ENCODE measurements at places on chromosomes 6 and 20.

- DNase-seq = no peak
These were observed 679.7 kb upstream of the EPHA7 start for GRCh38 chr6:94099072-94099471.

- peak; percentile 57 for DNase-seq
These were observed 147.4 kb upstream of the SCGN start for GRCh38 chr6:25504661-25505060.

- no peak for DNase-seq
These were observed 138.4 kb upstream of the SPACA1 start for GRCh38 chr6:87908978-87909811.

GRCh38 chr20:11193241-11193640 lies 519.4 kb upstream of the JAG1 start:
- no peak for DNase-seq

- DNase-seq = no peak
These were observed 48.9 kb upstream of the TFAP2A start for GRCh38 chr6:10463491-10464481.

GRCh38 chr6:118683881-118684872 lies 32.8 kb upstream of the CEP85L start:
- no peak for DNase-seq

GRCh38 chr6:144345451-144345850 lies 60.3 kb downstream of the UTRN start:
- DNase-seq = no peak

DNA sequence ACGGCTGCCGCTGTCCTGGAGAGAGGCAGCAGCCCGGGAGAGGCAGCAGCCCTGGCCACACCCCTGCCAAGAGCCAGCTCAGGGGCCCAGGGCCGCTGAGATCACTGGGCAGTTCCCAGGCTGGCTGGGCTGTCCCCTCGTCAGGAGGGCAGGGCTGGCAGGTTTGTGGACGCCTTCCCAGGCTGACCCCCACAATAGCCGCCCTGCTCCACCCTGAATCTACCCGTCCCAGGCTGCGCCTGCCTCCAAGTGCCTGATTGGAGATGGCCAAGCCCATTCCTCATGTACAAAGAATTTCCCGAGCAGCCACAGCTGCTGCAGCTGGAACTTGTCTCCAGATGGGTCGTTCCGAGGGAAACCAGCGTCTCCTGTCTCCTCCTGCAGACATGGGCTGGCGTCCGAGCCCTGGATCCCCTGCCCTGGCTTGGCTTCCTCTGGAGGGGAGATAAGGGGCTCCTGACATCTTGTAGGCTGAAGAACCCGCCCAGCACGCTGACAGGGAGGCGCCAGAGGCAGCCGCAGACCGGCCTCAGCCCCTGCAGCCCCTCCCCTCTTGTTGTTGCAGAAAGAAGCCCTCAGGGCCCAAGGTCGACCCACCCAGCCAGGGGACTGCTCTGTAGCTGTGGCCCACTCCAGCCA lies 9.4 kb upstream of the GATA5 start:
- no peak for DNase-seq

GRCh38 chr20:52614051-52614863 lies 357.9 kb upstream of the TSHZ2 start:
- DNase-seq = no peak

GRCh38 chr20:16392346-16392745 lies 180.9 kb downstream of the KIF16B start:
- DNase-seq = no peak

- no peak for DNase-seq
These were observed 24.4 kb downstream of the GCM1 start for GRCh38 chr6:53124131-53124800.

DNA sequence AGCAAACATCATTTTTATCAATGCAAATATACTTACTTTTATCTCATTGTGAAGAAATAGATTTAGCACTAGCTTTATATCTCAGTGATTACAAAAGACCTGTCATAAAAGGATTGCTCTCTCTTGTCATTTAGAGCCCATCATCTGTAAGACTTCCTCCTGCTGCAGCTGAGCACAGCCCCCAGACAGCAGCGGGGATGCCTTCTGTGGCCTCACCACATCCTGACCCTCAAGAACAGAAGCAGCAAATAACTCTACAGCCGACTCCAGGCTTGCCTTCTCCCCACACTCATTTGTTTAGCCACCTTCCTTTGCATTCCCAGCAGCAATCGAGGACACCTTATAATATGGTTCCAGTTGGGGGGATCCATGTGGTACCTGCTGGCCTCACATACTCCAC lies 127.0 kb upstream of the EDN1 start:
- DNase-seq = no peak

DNA sequence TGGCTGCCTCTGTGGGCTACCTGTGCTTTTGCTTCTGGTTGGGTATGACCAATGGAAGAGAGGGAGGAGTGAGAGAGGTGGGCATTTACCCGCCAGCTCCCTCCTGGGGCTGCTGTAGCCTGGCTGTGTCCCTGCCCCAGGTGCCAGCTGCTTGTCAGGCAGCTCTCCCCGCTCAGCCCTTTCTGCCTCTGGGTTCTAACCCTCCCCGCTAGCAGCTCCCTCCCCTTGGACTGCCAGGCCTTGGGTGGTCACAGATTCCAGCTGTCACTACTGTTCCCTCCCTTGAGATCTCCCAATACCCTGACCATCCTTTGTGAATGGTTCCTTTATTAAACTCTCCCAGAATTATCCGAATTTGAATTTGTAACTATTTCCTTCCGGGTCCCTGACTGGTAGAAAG lies 95.5 kb upstream of the RNF24 start:
- DNase-seq = no peak

GRCh38 chr20:14609328-14610221 lies 272.2 kb upstream of the FLRT3 start:
- no peak for DNase-seq

- DNase-seq = no peak
These were observed 63.9 kb downstream of the REV3L start for GRCh38 chr6:111418971-111419693.

- peak; percentile 33 for DNase-seq
These were observed 45.7 kb downstream of the TAF4 start for GRCh38 chr20:62019881-62020492.

- no peak for DNase-seq
These were observed 89.1 kb upstream of the FOXA2 start for GRCh38 chr20:22673467-22673866.

DNA sequence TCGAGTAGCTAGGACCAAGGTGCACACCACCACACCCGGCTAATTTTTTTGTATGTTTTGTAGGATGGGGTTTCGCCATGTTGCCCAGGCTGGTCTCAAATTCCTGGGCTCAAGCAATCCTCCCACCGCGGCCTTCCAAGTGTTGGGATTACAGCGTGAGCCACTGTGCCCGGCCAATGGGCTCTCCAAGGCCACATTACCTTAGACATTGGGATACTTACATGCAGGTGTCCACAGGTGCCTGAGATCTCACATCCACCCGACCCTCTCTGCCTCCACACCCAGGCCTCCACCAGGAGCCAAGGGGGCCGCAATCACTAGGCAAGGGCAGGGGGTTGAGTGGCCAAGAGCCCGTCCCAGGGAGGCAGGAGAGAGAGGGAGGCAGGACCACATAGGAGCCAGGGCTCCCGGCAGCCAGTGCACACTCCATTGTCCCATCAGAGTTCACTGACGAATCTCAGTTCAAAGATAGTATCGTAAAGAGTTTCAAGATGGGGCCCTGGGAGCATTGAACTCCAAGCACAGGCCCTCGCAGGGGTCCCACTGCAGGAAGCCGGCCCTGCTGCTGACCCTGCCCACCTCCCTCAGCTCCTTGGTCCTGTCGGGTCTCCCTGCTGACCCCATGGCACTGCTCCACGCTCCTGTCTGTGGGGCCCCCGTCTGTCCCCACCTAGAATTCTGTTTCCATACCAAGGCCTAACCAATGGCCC lies 55.3 kb downstream of the SSR1 start:
- no peak for DNase-seq

DNA sequence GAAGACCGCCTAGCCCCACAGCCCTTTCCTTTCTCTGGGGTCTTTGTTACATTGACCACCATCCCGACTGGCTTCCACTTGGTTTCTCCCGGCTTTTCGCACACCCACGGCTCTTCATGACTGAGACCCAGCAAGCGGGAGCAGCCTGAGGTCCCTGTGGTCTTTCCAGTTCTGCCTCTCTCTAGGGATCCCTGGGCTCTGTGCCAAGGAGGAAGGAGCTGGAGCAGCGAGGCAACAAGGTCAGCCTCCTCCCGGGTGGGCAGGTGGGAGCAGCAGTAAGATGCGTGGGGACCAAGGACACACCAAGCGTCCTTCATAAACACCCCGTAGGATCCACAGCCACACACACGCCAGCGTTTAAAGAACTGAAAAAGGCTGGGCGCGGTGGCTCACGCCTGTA lies 29.6 kb upstream of the MRGBP start:
- DNase-seq = no peak

DNA sequence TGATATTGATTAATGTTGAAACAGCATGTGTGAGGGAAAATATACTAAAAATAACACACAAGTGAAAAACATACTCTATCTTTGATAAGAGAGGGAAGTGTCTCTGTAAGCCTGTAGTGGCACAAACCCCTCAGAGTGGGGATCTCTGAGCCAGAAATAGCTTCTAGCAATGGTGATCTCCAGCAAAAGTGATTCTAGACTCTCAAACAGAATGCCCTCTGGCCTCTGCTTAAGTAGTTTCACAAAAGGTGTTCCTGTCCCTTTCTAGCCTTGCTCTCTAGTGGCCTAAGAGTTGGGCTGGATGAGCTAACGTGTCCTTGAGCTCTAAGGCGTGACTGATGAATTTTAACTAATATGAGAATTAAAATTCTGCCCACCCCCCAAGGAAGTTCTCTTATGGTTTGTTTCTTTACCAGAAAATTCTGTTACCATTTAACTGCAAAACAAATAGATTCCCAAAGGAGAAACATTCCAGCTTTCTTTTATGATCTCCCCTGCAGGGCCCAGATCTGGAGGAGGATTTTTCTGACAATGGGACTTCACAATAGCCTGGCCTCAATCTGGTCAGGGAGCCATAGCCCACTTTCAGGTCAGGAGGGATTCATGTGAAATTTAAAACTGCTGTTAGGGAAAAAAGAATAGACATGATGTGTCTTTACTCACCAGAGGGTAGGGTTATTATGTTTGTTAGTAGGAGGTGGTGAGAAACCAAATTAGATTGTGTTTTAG lies 182.5 kb upstream of the LAMP5 start:
- DNase-seq = no peak

GRCh38 chr20:59412875-59413284 lies 112.5 kb downstream of the EDN3 start:
- DNase-seq = no peak

DNA sequence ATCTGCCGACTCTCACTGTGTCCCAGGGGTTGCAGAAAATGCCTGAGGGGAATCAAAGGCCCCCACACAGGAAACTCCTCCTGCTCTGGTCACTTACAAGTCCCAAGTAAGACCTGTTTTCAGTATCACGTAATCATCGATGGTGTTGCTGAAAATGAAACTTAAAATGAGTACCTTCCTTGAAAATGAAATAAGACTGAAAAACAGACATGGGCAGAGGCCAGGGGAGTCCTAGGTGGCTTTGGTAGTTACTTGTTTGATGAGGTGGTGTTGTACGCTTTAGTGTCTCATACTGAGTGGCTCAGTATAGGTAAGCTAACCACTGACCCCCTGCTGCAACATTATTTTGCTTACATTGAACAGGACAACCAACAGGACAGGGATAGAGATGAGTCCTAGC lies 43.0 kb upstream of the SYNCRIP start:
- no peak for DNase-seq

DNA sequence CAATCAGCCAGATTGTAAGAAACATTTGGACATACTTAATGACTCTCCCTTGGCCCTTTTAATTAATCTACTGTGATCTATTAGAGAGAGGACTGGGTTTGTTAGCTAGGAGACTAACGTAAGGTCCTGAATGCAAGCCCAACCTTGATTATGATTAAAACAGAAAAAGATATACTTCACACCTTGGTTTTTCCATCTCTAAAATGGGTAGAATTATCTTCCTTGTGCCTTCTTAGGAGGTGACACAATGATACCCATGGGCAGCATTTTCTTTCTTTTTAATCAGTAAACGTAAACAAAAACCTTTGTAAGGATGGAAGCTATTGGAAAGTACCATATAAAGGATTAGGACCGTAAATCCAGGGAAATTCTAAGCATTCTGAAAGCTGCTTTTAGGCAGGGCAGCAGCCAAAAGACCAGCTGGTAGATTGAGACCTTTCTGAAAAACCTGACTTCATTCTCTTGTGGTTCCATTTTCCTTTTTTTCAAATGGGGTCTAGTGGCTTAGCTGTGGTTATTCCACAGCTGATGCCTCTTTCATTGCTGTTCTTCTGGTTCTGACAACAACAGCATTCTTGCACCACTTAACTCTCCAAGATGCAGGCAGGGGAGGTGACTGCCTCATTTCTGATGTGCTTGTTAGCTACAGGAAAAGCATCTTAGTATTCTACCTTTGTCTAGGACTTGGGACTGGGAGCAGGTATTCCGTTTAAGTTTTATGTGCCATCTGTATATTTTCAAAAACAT lies 27.4 kb downstream of the RREB1 start:
- DNase-seq = no peak
